DMS 273 treated with DMSO at 0.1 percent for 48 hours (cell line): ENCODE measurements at places on chromosomes 5 and 9.
A peak's percentile ranks its signal among the peaks of the same experiment; 100 is the strongest.

DNA sequence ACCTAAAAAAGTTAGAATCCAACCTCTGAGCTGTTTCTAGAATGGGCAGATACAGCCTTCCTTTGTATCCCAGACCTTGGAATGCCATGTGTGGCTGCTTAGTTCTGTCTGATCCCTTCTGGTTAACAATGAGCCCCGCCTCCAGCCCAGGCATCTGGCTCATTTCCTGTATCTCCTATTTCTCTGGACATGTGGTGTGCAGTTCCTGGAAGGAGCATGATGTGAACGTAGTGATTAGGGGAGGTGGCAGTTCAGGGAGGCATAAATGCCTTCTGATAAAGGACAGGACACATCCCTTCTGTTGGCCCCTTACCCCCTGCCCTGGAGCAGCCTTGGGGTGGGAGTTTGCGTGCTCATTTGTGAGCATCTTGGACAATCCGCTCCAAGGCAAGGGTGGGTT is 243.0 kb downstream of the ZSWIM6 start:
- peak; percentile 51 for DNase-seq

DNA sequence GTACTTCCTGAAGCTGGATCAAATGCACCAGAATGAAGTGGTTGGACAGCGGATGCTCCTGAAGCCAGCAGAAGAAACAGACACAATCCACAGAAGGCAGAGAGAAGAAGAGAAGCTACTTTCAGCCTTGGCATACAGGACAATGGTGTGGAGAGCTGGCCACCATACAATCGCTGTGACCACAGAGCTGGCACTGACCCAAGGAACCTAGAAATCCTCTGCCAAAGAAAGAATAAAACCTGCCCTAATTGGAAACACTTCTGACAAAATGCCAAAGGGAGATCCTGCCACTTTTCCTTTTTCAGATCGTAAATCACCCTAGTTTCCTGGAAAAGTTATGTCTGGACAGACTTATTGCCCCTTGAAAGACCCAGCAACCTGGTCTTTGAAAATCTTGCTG is 77.8 kb downstream of the BAAT start:
- DNase-seq, result no peak

- DNase-seq, result no peak
These were observed 835 bp downstream of the SRA1 start for GRCh38 chr5:140556438-140556837.

- no peak for DNase-seq
These were observed 58.5 kb downstream of the AP3B1 start for GRCh38 chr5:78236046-78236445.

DNA sequence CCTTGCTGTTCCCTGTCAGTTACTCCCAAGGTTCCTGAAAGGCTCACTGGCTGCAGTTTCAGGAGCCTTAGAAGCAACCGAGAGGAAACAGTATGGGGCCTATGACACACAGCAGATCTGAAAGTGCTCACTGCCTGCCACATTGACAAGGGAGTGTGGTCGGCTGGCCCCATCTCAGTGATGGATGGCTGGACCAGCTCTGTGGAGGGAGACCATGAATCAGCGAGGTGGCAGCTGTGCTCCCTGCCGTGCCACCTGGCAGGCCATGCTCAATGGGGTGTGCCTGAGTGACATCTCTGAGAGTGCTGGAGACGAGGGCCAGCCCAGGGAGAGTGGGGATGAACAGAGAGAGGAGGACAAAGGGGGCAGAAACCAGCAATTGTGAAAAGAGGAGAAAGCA is 49.1 kb downstream of the DOCK2 start:
- no peak for DNase-seq

- DNase-seq, result no peak
These were observed 145.3 kb downstream of the HINT1 start for GRCh38 chr5:131019601-131020315.

- no peak for DNase-seq
These were observed 56.2 kb downstream of the CTNNA1 start for GRCh38 chr5:138809391-138809790.

- DNase-seq, result no peak
These were observed 184.5 kb downstream of the TRIO start for GRCh38 chr5:14327624-14328023.

DNA sequence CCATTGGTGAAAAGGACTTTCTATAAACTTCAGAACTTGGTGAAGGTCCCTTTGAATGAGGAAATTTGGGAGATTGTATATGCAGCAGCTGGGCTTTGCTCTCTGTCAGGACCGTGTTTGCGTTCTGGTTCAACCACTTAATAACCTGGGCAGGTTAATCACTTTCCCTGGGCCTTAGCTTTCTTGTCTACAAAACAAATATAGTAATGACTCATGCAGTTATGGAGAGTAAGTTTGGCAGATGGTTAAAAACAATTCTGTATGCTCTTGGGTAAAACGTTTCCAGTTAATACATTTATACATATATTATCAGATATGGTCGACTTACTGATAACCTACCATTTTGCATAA is 197.0 kb downstream of the ARHGEF28 start:
- DNase-seq, result no peak

DNA sequence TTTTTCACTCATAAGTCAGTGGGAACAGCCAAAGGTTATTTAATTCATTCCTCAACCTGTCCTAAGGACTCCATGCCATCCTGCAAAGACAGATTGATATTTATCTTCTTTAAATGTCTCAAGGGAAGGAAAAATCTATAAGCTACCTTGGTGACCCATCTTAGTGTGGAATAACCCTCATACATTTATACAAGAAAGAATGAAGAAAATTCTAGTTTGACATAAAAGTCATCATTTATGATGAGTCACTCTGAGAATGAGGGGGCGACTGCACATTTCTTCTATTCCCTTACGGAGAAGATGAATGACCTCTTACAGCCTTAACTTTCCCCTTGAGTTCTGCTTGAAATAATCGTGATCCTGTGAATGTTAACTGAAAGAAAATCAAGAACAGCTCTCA is 26.8 kb upstream of the NUDT12 start:
- no peak for DNase-seq

- DNase-seq, result no peak
These were observed 70.5 kb downstream of the SMIM23 start for GRCh38 chr5:171855798-171856763.

DNA sequence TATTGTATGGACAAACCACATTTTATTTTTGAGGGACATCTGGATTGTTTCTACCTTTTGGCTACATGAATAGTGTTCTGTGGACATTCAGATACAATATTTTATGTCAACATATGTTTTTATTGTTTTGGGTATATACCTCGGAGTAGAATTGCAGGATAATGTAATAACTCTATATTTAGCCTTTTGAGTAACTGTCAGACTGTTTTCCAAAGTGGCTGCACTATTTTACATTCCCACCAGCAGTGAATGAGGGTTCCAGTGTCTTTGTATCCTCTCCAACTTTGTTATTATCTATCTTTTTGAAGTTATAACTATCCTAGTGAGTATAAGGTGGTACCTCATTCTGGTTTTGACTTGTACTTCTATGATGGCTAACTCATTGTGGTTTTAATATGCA is 11.0 kb downstream of the NDUFS4 start:
- no peak for DNase-seq

DNA sequence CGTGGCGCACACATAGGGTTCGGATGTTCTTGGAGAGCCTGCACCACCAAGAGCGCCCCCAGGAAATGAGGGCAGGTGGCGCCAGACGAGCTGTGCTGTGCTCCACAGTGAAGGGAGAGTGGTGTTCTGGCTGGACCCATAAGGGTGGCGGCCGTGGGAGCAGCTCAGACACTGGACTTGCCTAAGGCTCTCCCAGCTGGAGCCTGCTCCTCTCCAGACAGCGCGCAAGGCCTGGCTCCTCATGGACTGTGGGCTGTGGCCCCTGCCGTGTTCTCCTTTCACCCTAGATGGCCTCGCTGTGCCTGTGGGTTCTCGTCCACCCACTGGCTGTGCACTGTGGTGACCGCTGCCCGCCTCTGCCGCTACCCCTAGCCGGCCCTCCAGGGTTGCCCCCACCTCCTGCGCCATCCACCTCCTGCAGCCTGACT is 92.9 kb downstream of the EHMT1 start:
- no peak for DNase-seq
